Tongue (tissue), 3 donors: ENCODE measurements at places on chromosomes 5 and 9.

GRCh38 chr5:35657877-35658276, 40.2 kb downstream of the SPEF2 start:
- DNase-seq = no peak

DNA sequence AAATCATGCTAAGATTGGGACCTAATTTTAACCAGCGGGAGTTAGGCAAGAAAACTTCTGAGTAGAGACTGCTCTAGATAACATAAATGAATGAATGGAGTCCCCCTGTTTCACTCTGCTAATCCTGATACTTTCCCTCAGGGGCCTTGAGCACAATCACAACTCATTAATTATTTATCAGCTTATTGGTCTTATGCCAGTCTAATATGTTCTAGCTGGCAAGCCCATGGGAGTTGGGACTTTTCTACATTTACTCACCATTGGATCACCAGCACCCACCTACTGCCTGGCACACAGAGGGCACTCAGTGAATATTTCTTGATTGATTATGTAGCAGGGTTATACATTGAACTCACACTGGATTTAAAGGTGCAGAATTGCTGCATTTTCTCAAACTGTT, 13.5 kb upstream of the TMED7 start:
- DNase-seq = no peak

DNA sequence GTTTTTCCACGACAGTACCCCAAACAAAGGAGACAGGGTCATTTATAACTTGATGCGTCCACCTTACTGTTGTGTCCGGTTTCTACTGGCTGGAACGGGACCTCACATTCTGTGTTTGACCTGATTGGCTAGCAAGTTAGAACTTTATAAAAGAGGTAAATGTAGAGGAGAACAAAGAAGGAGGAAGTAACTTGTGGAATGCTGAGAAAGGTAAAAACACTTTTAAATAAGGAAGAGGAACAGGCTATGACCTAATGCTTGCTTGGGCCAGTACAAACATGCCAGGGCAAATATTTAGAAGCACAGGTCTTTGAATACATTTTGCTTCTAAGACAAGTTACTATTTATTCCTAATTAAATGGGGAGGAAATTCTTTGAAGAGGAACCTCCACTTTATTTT, 251.6 kb downstream of the KIAA0825 start:
- no peak for DNase-seq

GRCh38 chr5:124639095-124639665, 107.3 kb downstream of the ZNF608 start:
- DNase-seq = no peak
